IMR-90 (cell line): ENCODE measurements at places on chromosomes 4 and X. TPM values are rescaled to one million over a fixed set of nuclear protein-coding genes. Genes with fewer than 3 reads are reported as not detected.
A peak's percentile ranks its signal among the peaks of the same experiment; 100 is the strongest.

GRCh38 chr4:184064877-184065276 lies 152.8 kb downstream of the ENPP6 start:
- peaks cover 4% of the 10 kb centered on the region for H3K27me3 ChIP-seq
- H3K4me3 ChIP-seq = no peak overlapping the region
- no peak overlapping the region for H3K27ac ChIP-seq
- no peak for DNase-seq
- no peaks in the 10 kb centered on the region for H3K36me3 ChIP-seq

DNA sequence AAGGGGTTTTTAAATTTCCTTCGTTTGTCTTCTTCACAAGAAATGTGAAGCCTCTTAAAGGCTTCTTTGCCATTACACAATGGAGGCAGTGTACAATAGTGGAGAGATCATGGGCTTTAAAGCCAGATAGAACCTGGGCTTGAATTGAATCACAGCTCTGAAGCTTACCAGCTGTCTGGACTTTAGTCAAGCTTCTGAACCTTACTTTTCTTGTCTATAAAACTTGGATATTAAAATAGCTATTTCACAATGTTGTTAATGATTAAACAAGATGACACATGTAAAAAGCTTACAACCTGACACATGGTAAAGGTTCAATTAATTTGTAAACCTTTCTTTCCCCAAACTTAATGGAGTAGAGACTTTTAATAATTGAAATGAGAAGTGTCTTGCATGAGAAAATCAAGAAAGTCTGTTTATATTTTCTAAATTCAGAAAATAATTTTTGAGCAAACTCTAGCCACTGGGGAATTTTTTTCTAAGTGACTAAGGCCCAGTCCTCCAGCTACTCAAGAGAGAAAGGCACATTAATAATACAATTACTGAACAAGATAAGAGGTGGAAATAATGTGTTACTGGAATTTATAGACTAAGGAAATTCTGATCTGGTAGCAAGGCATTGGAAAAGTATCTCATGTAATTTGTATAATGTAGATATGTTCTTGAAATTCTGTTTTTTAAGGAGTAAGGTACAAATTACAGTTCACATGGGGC lies 21.7 kb upstream of the TBC1D8B start:
- H3K4me1 ChIP-seq = no peaks in the 10 kb centered on the region
- no peak for DNase-seq
- no peak overlapping the region for H3K4me3 ChIP-seq
- H3K27me3 ChIP-seq = peaks cover 6% of the 10 kb centered on the region

GRCh38 chrX:96538104-96538725 lies 146.4 kb upstream of the DIAPH2 start:
- no peaks in the 10 kb centered on the region for H3K27me3 ChIP-seq
- DNase-seq = no peak
- H3K27ac ChIP-seq = no peak overlapping the region
- H3K36me3 ChIP-seq = no peaks in the 10 kb centered on the region

The NLRP2B gene
- total RNA-seq = not detected in 2 replicates

DNA sequence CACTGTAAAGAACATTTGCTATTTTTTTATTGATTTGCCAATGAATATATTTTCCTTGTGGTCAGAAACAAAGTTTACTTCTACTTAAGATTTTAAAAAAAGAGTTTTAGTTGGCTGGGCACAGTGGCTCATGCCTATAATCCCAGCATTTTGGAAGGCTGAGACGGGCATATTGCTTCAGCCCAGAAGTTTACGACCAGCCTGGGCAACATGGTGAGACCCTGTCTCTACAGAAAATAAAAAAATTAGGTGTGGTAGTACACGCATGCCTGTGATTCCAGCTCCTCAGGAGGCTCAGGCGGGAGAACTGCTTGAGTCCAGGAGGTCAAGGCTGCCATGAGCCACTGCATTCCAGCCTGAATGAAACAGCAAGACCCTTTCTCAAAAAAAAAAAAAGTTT lies 36.8 kb downstream of the LRP2BP start:
- no peak overlapping the region for H3K4me3 ChIP-seq
- peak overlapping the region; percentile 72 for H3K27ac ChIP-seq
- peaks cover 5% of the 10 kb centered on the region for H3K4me1 ChIP-seq

The ARL9 gene
- 0.18 and 0.28 TPM in 2 replicates for total RNA-seq

The SPATA18 gene
- 4.7 and 5.0 TPM in 2 replicates for total RNA-seq

- H3K4me3 ChIP-seq = no peak overlapping the region
- no peaks in the 10 kb centered on the region for H3K4me1 ChIP-seq
- no peaks in the 10 kb centered on the region for H3K36me3 ChIP-seq
These were observed 555.4 kb downstream of the STPG2 start for GRCh38 chr4:97587912-97588311.

The UGT2B15 gene
- total RNA-seq = not detected in 2 replicates

DNA sequence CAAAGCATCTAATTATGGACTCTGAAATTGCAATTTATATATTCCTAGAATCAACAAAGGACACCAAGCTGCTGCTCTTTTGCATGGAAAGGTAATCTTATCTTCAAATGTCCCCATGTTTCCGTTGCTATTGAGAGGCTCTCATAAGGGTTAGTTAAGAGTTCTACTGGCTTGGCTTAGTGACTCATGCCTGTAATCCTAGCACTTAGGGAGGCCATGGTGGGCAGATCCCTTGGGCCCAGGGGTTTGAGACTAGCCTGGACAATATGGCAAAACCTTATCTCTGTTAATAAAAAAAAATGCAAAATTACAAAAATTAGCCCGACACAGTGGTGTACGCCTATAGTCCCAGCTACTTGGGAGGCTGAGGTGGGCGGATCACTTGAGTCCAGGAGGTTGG lies 93.4 kb upstream of the RAPGEF2 start:
- H3K27ac ChIP-seq = no peak overlapping the region
- H3K27me3 ChIP-seq = no peaks in the 10 kb centered on the region
- no peak overlapping the region for H3K4me3 ChIP-seq
- DNase-seq = no peak
- H3K4me1 ChIP-seq = no peaks in the 10 kb centered on the region
- no peaks in the 10 kb centered on the region for H3K36me3 ChIP-seq

The C1QTNF7 gene
- 0.18 and 0.28 TPM in 2 replicates for total RNA-seq

The PARM1 gene
- under 0.01 and 0.18 TPM in 2 replicates for total RNA-seq

The CXCL11 gene
- under 0.01 TPM in 2 replicates for total RNA-seq

DNA sequence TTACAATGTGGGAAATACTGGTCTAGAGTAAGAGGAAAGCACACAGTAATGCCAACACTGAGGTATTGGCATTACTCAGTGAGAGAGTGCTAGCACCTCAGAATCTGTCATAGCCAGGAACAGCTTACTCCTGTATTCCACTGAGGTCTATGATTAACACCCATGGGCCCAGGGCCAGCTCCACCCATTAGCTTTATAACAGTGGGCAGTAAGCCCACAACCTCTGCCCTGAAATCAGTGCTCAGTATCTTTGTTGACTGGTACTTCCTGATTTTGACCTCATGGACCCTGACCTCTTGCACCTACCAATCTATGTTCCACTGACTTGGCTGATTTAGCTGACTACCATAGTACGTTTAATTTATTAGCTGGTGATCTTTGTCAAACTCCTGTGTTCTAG lies 56.1 kb downstream of the LANCL3 start:
- no peaks in the 10 kb centered on the region for H3K36me3 ChIP-seq
- H3K4me3 ChIP-seq = no peak overlapping the region
- no peaks in the 10 kb centered on the region for H3K4me1 ChIP-seq
- no peaks in the 10 kb centered on the region for H3K27me3 ChIP-seq
- no peak overlapping the region for H3K27ac ChIP-seq
- no peak for DNase-seq

- DNase-seq = no peak
- no peaks in the 10 kb centered on the region for H3K27me3 ChIP-seq
- no peak overlapping the region for H3K4me3 ChIP-seq
These were observed 227.1 kb upstream of the FTHL17 start for GRCh38 chrX:31298916-31299315.

- H3K4me1 ChIP-seq = peaks cover 10% of the 10 kb centered on the region; the same call in 1 of the 2 replicates
- DNase-seq = peak; percentile 83
- peak overlapping the region; percentile 94; the same call in 1 of the 2 replicates for H3K27ac ChIP-seq
These were observed 32.8 kb downstream of the ABCE1 start for GRCh38 chr4:145130788-145131399.

DNA sequence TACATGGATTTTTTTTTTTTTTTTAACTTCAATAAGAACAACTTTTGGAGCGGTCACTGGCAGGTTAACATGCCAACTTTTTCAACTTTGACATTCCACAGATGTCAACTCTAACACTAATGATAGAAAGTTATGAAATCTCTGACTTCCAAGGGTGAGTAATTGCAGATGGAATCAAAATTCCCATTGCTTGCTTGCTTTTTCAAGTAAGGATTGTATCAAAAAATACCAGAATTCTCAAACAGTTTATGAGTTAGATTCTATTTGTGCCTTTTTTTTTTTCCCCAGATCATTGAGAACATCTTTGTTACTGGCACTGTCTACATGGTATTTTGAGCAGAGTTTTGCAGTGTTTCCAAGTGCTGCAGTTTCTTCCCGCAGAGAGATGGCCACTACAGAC lies 50.3 kb upstream of the OTUD4 start:
- H3K4me1 ChIP-seq = 0 out of 2 replicates have a peak, but pooled peaks cover 1% of the 10 kb centered on the region
- no peak overlapping the region for H3K27ac ChIP-seq
- peak; percentile 33 for DNase-seq

The SLC26A1 gene
- total RNA-seq = not detected in 2 replicates

- H3K4me1 ChIP-seq = no peaks in the 10 kb centered on the region
- no peaks in the 10 kb centered on the region for H3K36me3 ChIP-seq
- no peak for DNase-seq
- no peak overlapping the region for H3K4me3 ChIP-seq
These were observed 69.7 kb upstream of the NUDT6 start for GRCh38 chr4:122992057-122992456.

GRCh38 chrX:115362334-115363095 lies 73.0 kb downstream of the LUZP4 start:
- H3K27me3 ChIP-seq = peaks cover 4% of the 10 kb centered on the region
- H3K27ac ChIP-seq = no peak overlapping the region
- H3K4me3 ChIP-seq = no peak overlapping the region
- DNase-seq = peak; percentile 33

The HPGD gene
- total RNA-seq = not detected in 2 replicates

GRCh38 chrX:154495472-154495922 lies 5.1 kb upstream of the SLC10A3 start:
- H3K4me1 ChIP-seq = no peaks in the 10 kb centered on the region
- DNase-seq = no peak
- H3K27ac ChIP-seq = no peak overlapping the region
- H3K27me3 ChIP-seq = no peaks in the 10 kb centered on the region
- no peak overlapping the region for H3K4me3 ChIP-seq

GRCh38 chr4:13918991-13919441 lies 291.5 kb upstream of the BOD1L1 start:
- no peak overlapping the region for H3K4me3 ChIP-seq
- H3K36me3 ChIP-seq = no peaks in the 10 kb centered on the region

The CTBP1 gene
- total RNA-seq = 147 TPM in 2 replicates

DNA sequence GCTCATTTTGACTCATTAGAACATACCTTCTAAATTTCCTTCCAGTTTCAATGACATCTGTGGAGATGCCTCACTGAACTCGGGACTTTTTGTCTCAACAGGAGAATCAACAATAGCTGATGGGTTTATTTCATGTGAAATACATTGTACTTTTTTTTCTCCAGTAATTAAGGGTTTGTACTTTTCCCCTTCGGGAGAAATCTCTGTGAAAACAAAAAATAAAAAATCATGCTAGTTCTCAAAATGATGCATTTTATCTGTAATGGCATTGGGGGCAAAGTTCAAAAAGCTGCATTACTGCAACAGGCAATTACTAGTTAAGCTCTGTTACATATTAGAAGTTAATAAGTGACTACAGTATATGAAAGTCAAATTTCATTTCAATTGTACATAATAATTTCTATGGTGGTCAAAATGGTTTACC lies 167.3 kb upstream of the SH3RF1 start:
- no peaks in the 10 kb centered on the region for H3K27me3 ChIP-seq
- no peak for DNase-seq
- no peak overlapping the region for H3K27ac ChIP-seq
- H3K4me3 ChIP-seq = no peak overlapping the region
- no peaks in the 10 kb centered on the region for H3K4me1 ChIP-seq

DNA sequence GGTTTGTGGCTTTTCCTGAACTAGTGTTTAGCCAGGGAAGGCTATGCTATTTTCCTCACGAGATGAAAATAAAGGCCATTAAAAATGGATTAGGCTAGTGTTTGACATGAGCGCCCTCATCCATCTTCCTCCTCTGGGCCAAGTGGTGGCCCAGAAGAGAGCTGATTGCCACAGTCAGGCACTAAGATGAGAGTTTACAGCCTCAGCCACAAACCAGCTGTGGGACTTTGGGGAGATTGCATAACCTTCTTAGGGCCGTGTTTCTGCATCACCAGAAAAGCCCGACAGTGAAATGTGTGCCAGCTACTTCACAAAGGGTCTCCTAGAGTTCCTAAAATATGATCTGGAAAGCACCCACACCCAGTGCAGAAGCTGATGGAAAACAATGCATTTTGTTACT lies 42.3 kb upstream of the LNX1 start:
- peak; percentile 56 for DNase-seq
- no peaks in the 10 kb centered on the region for H3K36me3 ChIP-seq
- peaks cover 4% of the 10 kb centered on the region; the same call in 1 of the 2 replicates for H3K4me1 ChIP-seq
- H3K27ac ChIP-seq = no peak overlapping the region
- no peaks in the 10 kb centered on the region for H3K27me3 ChIP-seq

The LPAR4 gene
- 0.28 TPM in 1 of 2 replicates, not detected in the other for total RNA-seq

The CASP6 gene
- 44.1 and 45.0 TPM in 2 replicates for total RNA-seq

DNA sequence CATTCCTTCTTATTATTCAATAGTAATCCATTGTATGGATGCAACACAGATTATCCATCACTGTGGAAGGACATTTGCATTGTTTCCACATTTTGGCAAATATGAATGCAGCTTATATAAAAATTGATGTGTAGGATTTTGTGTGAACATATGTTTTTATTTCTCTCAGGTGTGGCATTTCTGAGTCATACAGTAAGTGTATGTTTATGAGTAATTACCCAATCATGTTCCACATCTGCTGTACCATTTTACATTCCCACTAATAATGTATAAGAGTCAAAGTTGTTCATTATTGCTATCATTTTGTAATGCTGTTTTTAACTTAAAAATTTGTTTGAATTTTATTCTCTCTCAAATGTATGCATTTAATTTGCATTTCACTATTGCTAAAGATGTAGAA lies 25.5 kb downstream of the MAGEA4 start:
- H3K27ac ChIP-seq = no peak overlapping the region
- DNase-seq = no peak
- no peaks in the 10 kb centered on the region for H3K4me1 ChIP-seq
- H3K4me3 ChIP-seq = no peak overlapping the region
- no peaks in the 10 kb centered on the region for H3K36me3 ChIP-seq
- no peaks in the 10 kb centered on the region for H3K27me3 ChIP-seq
